ENCODE measurements at places on chromosomes 12 and 14.
A peak's percentile ranks its signal among the peaks of the same experiment; 100 is the strongest.

- no peak for DNase-seq
These were observed 341.8 kb downstream of the GLT1D1 start for GRCh38 chr12:129195081-129195480.

DNA sequence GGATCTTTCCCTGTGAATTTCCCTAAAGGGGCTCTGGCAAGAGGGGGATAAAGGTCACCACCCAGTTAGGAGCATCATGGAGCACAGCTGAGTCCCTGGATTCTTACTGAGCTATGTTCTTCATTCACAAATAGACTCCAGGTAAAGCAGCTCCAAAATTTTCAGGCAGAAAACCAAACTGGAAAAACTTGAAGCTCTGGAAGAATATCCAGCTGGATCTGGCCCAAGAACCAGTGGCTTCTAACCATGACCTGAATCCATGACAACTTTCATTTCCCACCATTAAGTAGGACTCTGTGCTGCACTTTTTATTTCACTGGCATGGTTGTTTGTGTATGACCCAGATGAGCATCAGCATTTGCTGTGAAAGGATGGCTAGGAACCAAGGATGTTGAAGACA is 180.4 kb upstream of the FKBP4 start:
- no peak for DNase-seq

DNA sequence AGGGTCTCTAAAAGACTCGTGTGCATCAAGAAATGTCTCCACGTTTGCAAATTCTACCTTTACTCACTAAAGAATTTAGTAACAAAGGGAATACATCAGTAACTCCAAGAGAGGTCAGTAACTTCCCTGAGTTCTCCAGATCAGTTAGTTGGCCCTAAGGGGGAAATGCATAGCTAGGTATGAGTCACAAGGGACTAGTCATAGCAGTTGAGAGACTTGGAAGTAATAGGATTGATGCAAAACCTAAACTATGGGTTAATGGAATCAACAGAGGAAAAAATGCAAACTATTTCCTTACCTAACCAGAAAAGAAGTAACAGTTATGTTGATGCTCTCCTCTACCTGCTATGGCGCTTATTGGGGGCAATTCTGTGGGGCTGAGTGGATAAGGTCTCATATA is 148.8 kb upstream of the GARIN6 start:
- no peak for DNase-seq

DNA sequence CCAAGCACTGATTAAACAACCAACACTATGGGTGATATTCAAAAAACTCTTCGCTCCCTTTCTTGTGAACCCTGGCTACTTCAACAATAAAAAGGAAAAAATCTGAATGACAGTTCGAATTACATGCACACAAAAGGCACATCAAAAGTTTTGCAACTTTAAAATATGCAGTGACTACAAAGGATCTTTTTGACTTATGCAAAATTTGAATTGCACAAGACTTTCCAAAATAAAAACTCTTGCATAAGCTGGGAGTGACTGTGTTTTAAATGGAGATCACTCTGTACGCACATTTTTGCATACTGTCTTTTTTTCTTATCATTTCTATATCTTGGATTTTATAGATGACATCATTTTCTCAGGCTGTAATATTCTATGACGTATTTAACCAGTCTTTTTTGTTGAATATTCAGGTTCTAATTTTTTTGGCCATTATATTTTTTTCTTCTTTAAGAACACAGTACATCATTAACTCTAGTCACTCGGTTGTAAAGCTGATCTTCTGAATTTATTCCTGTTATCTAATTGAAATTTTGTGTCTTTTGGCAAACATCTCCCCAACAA is 667.6 kb upstream of the TBX3 start:
- no peak for DNase-seq

- DNase-seq, result no peak
These were observed 207.2 kb upstream of the TMTC1 start for GRCh38 chr12:29990971-29991370.

- no peak for DNase-seq
These were observed 109.0 kb downstream of the CHST11 start for GRCh38 chr12:104565606-104566243.

DNA sequence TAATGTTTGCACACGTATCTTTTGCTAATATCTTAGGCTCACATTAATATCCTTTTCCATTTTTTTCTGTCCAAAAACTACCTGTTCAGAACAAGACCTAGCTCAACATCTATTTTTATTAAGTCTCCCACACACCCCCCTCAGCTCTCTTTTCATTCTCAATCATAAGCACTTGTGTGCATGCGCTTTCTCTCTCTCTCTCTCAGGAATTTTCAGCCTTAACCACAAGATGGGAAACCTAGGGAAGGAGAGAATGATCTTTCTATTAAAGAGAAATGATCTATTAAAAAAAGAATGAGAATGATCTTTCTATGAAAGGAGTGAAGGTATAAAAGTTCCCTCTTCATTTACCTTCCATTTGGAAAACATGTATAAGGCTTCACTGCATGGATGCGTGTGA is 39.7 kb upstream of the AP4S1 start:
- no peak for DNase-seq

DNA sequence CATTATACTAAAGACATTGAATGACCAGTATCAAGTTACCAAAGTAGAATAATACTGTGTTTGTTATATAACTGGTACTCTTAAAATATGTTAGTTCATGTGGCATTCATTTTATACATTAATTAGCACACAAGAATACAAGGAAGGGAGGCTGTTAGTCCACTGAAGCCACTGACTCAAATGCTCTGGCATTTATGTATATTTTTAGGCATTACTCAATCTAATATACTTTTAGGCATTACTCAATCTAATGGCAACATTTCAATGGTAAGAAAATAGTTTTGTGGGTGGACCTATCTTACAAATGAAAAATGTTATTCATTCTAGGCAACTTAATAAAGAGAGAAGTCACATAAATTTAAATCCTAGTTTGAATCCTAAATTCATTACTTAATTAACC is 874.4 kb upstream of the USP15 start:
- no peak for DNase-seq

DNA sequence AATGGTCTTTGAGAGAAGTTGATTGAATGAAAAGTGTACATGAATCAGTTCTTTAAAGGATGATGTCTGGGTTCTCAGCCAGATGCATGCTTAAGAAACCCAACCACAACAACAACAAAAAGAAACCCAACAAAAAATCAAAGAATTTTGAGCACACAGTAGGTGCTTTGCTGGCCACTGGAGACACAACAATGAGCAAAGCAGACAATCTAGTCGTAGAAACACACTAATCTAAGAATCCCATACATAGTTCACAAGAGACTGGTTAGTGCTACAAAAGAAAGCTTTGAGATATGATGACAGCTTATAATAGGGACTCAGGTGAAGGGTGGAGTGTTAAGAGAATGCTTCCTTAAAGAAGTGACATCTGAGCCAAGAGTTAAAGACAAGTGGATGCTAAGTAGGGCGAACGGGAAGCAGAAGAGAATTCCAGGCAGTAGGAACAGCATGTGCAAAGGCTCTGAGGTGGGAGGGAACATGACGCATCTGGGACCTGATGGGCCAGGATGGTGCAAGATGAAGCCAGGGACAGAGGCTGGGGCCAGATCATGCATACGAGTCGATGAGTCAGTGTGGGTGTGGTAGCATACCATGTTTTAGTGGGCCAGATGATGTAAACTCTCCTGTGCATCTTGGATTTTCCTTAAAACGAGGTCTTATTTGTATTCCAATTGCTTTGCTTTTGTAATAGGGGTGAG is 4.6 kb upstream of the HIP1R start:
- DNase-seq, result no peak

DNA sequence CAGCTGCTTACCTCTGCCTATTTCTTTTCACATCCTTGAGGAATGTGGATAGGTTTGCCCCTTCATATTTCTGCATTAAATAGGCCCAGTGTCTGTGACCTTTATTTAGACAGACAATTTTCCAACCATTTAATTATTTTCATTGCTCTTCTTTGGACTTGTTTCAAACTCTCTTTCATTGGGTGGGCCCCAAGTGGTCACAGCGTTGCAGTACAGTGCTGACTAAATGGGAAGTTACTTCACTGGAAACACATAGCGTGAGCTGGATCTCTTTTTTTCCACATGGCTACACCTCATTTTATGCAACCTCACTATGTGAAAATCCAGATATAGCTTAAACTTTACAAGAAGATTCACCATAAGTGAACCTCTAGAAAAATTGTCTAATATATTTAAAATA is 438.9 kb downstream of the ADAMTS20 start:
- no peak for DNase-seq

DNA sequence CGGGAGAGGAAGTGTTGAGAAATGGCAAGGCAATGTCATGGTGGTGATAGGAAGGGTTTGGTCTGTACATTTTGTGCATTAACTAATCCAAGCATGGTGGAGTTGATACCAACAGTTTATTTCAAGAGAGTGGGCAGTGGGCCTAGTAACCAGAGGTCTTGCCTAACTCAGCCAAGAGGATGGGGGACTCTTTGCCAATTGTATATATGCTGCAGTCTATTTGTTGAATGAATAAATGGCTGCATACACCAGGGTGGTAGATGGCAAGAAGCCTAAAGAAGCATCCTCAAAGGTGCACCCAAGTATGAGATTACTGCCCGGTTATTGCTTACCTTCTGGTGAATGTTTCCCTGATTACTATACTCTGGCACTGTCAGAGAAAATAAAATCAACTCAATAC is 295.9 kb downstream of the ITPR2 start:
- DNase-seq, result no peak

DNA sequence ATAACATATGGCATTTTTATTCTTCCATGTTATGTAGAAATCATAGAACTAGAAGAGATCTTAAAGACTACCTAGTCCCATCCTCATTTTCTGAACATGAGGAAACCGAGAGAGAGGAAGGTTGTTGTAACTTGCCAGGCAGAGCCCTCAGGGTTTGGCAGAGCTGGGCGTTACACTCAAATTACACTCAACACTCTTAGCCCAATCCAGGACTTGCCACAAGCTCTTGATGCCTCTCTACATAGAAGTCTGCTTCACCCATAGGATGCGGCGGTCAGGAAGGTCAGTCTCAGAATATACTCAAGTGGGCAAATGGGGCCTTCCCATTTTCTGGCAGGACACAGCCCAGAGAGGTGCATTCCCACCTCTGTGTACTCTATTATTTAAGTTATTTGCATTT is 208.1 kb downstream of the ZFP36L1 start:
- DNase-seq, result no peak

- DNase-seq, result no peak
These were observed 191.7 kb downstream of the ALG10B start for GRCh38 chr12:38508246-38508645.

GRCh38 chr14:49585803-49586672 is at the start of gene RPS29:
RPS29 (minus strand) TSS chr14:49586380; CDS start chr14:49586346, 34 bp downstream.
- peak; percentile 100 for DNase-seq

DNA sequence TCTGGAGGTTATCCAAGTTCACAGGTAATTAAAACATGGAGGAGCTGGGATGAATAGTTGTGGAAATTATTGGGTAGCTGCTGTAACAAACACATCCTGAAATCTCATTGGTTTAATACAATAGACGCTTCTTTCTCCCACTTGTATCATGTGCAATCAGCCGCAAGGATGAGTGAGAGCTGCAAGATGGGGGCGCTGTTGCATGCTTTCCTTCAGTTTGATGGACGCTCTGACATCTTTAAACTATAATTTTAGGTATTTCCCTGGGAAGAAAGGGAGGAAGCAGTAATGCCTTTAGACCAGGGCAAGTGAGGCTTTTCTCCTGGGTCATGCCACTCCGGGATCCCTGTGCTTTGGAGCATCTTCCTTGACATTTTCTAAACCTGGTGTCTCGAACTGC is 178.7 kb downstream of the PAWR start:
- DNase-seq, result no peak

DNA sequence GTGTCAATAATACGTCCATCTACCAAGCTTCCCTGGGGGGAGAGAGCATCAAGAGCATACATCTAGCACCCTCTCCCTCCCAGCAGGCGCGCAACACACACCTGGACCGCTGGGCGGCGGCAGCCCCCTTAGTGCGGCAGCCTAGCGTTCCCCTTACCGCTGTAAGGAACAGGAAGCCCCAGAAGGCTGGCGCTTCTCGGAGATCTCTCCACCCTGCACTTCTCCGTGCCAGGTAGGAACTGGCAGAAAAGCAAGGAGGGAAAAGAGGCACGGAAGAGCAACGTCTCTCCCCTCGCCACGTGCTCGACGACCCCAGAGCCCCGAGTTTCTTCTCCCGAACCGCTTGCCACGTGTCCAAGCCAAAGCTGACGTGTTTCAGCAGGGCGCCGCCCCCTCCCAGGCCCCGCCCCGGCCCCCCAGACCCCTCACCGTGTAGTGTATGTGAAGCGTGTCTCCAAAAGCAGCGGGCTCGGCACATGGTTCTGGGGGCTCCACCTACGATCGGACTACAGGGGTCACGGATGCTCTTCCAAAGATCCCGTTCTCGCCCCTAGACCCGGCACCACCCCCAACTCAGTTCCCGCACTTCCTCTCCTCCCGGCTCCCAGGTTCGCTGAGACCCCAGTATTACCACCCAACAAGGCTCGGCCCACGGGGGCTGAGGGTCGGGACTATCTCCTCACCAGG is 532 bp downstream of the FKBP11 start:
- no peak for DNase-seq

- no peak for DNase-seq
These were observed 953 bp upstream of the NXPH4 start for GRCh38 chr12:57215668-57216013.

DNA sequence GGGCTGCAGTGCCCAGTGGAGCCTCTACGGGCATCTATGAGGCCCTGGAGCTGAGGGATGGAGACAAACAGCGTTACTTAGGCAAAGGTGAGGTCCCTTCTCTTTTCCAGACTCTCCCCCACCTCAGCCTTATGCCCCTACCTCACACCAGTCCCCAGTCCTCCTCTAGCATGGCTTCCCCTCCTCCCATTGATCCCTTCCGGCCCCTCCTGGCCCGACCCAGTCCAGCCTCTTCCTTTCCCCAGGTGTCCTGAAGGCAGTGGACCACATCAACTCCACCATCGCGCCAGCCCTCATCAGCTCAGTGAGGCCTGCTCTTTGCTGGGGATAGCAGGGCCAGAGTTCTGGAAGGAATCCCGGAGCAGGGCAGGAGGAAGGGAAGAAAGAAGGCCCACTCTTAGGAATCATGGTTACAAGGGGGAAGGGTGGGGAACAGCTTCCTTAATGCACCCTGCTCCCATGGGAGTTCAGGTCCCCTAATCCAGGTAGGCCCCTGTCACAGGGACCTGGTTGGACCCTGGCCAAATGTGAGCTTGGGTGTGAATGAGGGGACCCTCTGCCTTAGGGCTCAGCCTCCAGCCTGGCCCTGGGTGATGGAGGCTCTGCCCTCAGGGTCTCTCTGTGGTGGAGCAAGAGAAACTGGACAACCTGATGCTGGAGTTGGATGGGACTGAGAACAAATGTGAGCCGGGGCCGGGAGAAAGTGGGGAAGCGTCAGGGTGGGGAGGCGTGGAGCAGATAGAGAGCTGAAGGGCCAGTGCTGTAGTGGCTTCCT is 2.2 kb downstream of the ENO2 start:
- no peak for DNase-seq

- no peak for DNase-seq
These were observed 94.4 kb upstream of the PLEKHG7 start for GRCh38 chr12:92608151-92609091.

DNA sequence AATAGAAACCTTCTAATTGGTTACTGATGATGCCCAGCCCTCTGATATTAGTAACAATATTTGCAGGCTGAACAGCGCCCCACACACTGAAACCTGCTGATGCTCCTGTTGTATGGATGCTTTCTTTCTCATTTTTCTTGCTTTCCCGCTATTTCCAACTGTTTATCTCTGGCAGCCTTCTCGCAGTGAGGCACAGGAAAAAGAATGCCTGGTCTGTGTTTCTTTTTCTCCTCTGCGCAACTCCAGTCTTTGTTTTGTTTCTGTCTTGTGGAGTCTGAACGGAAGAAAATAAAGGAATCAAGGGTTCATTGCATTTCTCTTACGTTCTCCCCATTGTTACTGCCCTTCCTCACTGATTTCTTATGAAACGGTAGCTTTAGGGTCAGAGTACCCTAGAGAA is 451.2 kb downstream of the EGLN3 start:
- no peak for DNase-seq
